Lower lobe of right lung (tissue), 2 donors: ENCODE measurements at places on chromosomes 12 and 14.

DNA sequence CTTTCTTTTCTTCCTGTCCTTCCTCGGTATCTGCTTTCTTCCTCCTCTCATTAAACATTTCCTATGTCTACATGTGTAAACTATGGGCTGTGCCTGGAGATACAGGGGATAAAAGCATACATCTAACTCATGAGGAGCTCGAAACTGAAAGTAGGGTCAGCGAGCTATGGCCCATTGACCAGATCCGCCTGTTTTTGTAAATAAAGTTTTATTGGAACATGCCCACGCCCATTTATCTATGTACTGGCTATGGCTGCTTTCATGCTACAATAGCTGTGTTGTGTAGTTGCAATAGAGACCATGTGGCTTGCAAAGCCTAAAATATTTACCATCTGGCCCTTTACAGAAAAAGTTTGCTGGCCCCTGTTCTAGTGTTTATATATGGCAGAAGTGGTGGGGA is 500.8 kb upstream of the GARIN6 start:
- no peak for DNase-seq
- H3K4me3 ChIP-seq, result no peak overlapping the region
- no peak overlapping the region for H3K27ac ChIP-seq
- no peaks in the 10 kb centered on the region for H3K4me1 ChIP-seq

GRCh38 chr12:49806321-49806813 is 21.8 kb downstream of the NCKAP5L start:
- no peak overlapping the region for H3K4me3 ChIP-seq
- H3K27ac ChIP-seq, result no peak overlapping the region
- H3K36me3 ChIP-seq, result peaks cover 54% of the 10 kb centered on the region
- DNase-seq, result no peak

DNA sequence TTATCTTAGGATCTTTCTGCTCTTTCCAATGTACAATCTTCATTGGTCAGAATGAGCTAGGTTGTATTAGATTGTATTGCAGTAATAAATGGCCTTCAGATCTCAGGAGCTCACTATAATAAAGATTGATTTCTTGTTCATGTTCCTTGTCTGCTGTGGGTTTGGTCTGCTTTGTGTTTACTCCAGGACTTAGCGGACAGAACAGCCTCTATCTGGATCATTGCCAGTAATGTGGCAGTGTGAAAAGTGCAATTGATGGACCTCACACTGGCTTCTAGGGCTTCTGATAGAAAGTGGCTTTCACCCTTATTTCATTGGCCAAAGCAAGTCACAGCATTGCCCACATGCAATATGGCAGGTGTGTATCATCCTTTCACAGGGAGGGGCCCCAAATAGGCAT is 81.2 kb downstream of the BTG1 start:
- H3K4me1 ChIP-seq, result peaks cover 34% of the 10 kb centered on the region
- H3K27me3 ChIP-seq, result no peaks in the 10 kb centered on the region
- H3K27ac ChIP-seq, result no peak overlapping the region
- DNase-seq, result no peak

- no peaks in the 10 kb centered on the region for H3K27me3 ChIP-seq
- H3K36me3 ChIP-seq, result no peaks in the 10 kb centered on the region
- no peak overlapping the region for H3K27ac ChIP-seq
- no peak overlapping the region for H3K4me3 ChIP-seq
- H3K4me1 ChIP-seq, result no peaks in the 10 kb centered on the region
- no peak for DNase-seq
These were observed 63.4 kb upstream of the DICER1 start for GRCh38 chr14:95220663-95221231.

- H3K27me3 ChIP-seq, result peaks cover 55% of the 10 kb centered on the region
- H3K27ac ChIP-seq, result no peak within 1 kb of the TSS
- DNase-seq, result peak; percentile 52
- H3K4me1 ChIP-seq, result peaks cover 11% of the 10 kb centered on the region
- H3K36me3 ChIP-seq, result no peaks in the 10 kb centered on the region
These were observed at the start of gene WSCD2 for GRCh38 chr12:108129017-108129812. WSCD2 (plus strand) TSS chr12:108129288; CDS start chr12:108195833, 66,545 bp downstream.

DNA sequence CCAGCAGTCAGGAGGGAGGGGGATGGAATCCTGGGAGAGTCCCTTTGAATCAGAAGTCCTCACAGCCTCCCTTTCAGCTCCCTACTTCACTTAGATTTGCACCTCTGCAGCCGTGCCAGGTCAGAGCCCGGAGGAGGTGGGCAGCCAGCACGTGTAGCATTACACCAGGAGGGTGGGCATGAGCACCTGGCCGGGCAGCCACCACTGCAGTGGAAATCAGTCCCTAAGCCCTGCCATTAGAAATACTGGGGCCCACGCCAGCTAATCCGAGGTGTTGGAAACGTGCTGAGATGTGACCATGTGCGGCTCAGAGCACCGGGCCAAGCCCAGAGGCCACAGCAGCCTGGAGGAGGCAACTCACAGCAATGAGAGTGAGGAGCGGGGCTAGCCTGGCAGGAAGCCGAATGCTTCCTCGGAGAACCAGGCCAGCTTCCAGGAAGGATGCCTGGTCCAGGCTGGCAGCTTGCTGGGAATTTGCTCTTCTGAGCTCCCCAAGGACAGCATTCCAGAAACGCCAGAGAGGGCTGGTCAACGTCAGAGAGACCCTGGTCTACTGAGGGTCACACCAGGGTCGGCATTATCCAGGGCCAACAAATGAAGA is 9.4 kb upstream of the CACNA2D4 start:
- no peaks in the 10 kb centered on the region for H3K4me1 ChIP-seq
- H3K36me3 ChIP-seq, result no peaks in the 10 kb centered on the region
- no peak overlapping the region for H3K4me3 ChIP-seq
- H3K27ac ChIP-seq, result no peak overlapping the region
- peak; percentile 28 for DNase-seq

DNA sequence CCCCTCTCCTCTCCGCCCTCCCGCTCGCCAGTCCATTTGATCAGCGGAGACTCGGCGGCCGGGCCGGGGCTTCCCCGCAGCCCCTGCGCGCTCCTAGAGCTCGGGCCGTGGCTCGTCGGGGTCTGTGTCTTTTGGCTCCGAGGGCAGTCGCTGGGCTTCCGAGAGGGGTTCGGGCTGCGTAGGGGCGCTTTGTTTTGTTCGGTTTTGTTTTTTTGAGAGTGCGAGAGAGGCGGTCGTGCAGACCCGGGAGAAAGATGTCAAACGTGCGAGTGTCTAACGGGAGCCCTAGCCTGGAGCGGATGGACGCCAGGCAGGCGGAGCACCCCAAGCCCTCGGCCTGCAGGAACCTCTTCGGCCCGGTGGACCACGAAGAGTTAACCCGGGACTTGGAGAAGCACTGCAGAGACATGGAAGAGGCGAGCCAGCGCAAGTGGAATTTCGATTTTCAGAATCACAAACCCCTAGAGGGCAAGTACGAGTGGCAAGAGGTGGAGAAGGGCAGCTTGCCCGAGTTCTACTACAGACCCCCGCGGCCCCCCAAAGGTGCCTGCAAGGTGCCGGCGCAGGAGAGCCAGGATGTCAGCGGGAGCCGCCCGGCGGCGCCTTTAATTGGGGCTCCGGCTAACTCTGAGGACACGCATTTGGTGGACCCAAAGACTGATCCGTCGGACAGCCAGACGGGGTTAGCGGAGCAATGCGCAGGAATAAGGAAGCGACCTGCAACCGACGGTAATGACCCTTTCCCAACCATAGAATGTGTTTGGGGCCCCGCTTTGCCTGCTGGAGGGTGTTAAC is 615 bp downstream of the CDKN1B start:
- peaks cover 64% of the 10 kb centered on the region for H3K4me1 ChIP-seq
- no peaks in the 10 kb centered on the region for H3K27me3 ChIP-seq
- peak overlapping the region; percentile 91 for H3K4me3 ChIP-seq
- peak overlapping the region; percentile 99 for H3K27ac ChIP-seq
- H3K36me3 ChIP-seq, result peaks cover 26% of the 10 kb centered on the region

DNA sequence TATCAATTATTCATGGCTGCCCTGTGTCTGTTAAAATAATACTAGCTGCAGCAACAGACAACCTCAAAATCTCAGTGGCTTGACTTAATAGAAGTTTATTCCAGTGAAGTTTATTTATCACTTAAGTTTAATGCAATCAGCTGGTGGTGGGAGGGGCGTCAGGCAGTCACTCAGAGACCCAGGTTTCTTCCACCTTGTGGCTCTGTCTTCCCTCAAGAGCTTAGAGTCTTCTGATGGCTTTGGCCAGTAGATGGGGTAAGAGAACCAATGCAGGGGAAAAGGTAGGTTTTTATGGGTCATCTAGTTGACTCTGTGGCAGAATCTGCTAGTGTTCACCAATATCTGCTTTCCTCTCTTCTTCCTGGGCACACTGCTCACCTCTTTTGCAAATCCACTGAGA is 668.9 kb downstream of the AACS start:
- H3K27me3 ChIP-seq, result no peaks in the 10 kb centered on the region
- no peaks in the 10 kb centered on the region for H3K36me3 ChIP-seq
- no peak overlapping the region for H3K4me3 ChIP-seq
- no peak for DNase-seq

- no peak overlapping the region for H3K27ac ChIP-seq
- H3K27me3 ChIP-seq, result no peaks in the 10 kb centered on the region
- H3K4me1 ChIP-seq, result no peaks in the 10 kb centered on the region
- H3K36me3 ChIP-seq, result no peaks in the 10 kb centered on the region
These were observed 123.4 kb downstream of the CMAS start for GRCh38 chr12:22169376-22169775.

DNA sequence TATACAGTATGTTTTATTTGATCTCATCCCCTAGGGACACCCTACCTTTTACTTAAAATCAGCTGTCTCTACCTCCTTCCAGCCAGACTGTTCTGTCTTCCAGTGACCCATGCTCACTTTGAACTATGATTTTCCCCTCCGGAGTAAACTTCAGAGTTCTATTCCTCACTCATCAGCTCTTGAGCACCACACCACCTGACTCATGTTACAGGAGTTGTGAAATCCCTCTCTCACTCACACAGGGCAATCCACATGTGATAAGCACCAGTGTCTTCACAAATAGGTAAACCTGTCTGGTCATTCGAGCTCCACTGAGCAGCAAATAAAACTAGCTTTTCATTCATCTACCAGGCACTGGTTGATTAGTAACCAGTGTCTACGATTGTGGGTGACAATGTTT is 177.3 kb upstream of the BMP4 start:
- no peak for DNase-seq
- H3K4me1 ChIP-seq, result no peaks in the 10 kb centered on the region
- H3K27me3 ChIP-seq, result no peaks in the 10 kb centered on the region
- H3K36me3 ChIP-seq, result no peaks in the 10 kb centered on the region

- H3K27me3 ChIP-seq, result no peaks in the 10 kb centered on the region
- H3K27ac ChIP-seq, result peak overlapping the region; percentile 28
- no peaks in the 10 kb centered on the region for H3K36me3 ChIP-seq
- H3K4me3 ChIP-seq, result no peak overlapping the region
- H3K4me1 ChIP-seq, result peaks cover 2% of the 10 kb centered on the region
These were observed 38.4 kb upstream of the CPM start for GRCh38 chr12:68971404-68971803.

DNA sequence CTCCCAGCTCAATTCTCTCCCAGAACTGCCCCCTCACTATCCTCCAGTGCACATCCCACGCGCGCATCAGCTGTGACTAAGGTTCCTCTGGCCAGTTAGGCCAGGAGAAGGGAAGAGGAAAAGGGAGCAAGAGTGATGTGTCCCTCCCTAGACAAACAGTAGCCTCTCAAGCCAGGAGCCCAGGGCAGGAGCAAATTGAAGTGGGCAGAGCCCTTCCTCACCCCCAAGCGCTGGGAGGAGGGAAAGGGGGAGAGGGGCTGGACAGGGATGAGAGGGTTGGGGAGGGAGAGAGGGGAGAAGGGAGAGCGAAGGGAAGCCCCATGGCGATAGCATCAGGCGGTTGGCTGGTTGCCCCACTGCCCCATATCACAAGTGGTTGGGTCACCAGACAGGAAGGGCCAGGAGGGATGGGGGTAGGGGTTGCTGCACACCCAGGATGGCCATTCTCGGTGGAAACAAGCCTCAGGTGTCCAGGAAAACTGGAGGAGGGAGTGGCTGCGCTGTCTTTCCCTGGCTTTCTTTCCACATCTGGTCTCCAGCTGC is 1.1 kb downstream of the CD63 start:
- peaks cover 48% of the 10 kb centered on the region for H3K36me3 ChIP-seq
- H3K27me3 ChIP-seq, result no peaks in the 10 kb centered on the region
- DNase-seq, result peak; percentile 85
- H3K4me1 ChIP-seq, result peaks cover 48% of the 10 kb centered on the region
- H3K27ac ChIP-seq, result peak overlapping the region; percentile 98

DNA sequence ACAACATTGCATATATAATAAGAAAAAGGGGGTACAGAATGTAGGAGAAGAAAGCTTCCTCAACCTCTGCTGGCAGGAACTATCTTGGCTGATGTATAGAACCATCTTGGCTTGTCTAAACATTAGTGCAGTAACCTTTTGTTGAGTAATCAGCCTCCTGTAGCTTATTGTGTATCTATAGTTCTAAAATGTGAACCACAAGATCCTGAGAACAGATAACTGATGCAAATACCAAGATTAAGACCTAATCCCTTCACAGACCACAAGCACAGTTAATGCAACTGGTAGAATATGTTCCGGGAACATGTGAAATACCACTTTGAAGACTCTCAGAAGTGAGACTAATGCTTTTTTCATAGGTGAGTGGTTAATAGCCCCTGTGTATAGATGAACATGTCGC is 50.7 kb upstream of the KCNC2 start:
- H3K27me3 ChIP-seq, result no peaks in the 10 kb centered on the region
- H3K4me3 ChIP-seq, result no peak overlapping the region
- H3K36me3 ChIP-seq, result no peaks in the 10 kb centered on the region
- H3K4me1 ChIP-seq, result no peaks in the 10 kb centered on the region

DNA sequence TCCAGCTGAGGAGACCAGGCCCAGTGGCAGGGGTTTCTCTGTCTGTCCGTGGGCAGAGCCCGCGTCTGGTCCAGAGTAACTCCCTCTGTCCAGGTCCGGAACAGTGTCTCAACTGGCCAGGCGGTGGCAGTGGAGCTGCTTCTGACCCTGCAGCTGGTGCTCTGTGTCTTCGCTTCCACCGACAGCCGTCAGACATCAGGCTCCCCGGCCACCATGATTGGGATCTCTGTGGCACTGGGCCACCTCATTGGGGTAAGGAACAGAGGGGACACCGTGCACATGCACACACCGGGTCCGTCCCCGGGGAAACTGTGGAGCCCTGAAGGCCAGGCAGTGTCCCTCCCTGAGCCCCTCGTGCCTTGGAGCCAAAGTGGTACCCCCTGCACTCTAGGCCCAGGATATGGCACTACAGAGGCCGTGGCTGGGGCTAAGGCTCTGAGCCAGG is 1.5 kb downstream of the AQP6 start:
- no peaks in the 10 kb centered on the region for H3K27me3 ChIP-seq
- no peak overlapping the region for H3K27ac ChIP-seq
- peaks cover 14% of the 10 kb centered on the region for H3K4me1 ChIP-seq
- H3K4me3 ChIP-seq, result no peak overlapping the region
- no peaks in the 10 kb centered on the region for H3K36me3 ChIP-seq

GRCh38 chr12:50110762-50111351 is 1.2 kb upstream of the COX14 start:
- H3K4me1 ChIP-seq, result peaks cover 44% of the 10 kb centered on the region
- DNase-seq, result peak; percentile 83
- H3K4me3 ChIP-seq, result peak overlapping the region; percentile 33
- H3K27ac ChIP-seq, result peak overlapping the region; percentile 97

DNA sequence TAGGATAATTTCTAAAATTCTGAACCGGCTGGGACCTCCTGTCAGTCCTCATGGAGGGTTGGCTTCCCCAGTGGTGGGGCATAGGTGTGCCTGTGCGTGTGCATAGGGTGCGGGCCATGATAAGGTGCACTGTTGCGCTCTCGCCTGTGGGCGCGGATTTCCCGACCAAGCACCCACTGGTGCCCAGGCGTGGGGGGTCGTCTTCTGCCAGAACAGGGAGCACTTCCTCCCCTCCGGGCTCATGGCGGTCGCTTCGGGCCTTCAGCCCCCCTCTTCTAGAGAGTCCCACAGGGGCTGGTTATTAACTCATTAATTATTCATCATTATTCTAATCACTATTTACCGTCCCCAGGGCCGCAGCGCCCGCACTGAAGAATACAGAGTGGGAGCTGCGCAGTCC is 2.8 kb downstream of the C1QL4 start:
- DNase-seq, result no peak
- H3K36me3 ChIP-seq, result no peaks in the 10 kb centered on the region
- H3K27ac ChIP-seq, result no peak overlapping the region
- H3K27me3 ChIP-seq, result peaks cover 69% of the 10 kb centered on the region
